ENCODE measurements at places on chromosomes 1 and 21.

DNA sequence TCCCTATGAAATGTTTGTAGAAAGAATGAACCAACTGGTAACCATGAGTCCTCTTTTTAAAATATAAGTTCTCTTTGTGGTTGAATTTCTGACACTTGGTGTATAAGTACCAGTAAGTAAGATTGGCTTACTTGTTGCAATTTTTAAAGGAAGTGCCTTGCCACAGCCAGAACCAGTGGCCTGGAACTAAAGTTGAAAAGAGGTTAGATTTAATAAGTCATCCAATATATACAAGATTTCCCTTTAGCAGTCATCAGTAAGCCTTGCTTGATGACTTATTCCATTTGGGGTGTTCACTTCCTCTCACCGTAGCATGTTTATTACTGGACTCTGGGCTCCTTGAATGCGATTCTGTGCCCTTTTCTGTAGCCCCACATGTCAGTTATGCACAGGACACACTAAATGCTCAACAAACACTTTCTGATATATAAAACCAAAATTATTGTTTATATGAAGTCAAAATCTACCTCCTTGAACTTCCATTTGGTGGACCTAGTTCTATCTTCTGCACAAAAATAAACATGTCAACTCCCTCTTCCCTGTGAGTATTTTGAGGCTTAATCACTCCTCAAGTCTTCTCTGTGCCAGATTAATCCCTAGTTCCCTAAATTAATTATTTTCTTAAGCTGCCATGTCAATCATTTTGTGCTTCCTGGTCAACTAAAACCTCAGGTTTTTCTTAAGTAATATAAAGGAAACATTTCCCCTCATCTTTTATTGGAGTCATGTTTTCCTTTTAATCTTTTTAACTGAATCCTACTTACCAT lies 218.1 kb downstream of the ST6GALNAC3 start:
- no peak for DNase-seq

DNA sequence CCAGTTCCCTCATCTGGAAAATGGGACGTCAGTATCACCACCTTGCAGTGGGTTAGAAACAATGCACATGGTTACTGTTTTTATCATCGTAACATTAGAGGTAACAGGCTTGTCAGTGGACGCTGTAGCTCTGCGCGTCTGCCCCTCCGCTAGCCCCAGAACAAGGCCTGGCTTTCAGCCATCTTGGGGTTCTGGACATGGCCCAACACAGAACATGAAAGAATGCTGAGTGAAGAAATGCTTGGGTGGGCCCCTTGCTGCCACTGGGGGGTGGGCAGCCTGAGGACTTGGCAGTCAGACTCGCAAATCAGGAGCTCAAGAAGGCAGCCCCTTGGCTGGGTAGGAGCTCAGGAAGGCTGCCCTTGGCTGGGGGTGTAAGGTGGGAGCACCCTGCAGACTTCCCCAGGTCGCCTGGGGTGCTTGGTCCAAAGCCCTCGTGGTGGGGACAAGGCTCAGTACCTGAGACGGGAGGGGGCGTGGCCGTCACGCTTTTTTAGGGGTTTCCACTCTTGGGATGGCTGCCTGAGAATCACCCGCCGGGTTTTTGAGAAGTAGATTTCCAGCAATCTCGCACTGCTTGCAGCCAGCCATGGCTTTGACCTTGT lies 51.7 kb downstream of the SLC37A1 start:
- DNase-seq, result no peak

DNA sequence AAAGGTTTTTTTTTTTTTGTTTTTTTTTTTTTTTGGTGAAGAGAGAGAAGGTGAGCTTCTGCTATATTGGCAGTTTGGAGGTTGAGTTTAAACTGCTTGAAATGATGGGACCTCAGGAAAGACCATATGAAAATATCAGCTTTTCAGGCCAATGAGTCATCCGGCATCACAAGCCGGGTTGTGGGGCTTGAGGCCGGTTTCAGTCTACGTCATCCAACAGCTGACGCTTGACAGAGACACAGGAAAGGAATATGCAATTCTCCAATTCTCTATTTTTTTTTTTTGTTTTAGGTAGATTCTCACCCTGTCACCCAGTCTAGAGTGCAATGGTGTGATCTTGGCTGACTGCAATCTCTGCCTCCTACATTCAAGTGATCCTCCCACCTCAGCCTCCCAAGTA lies 52.4 kb downstream of the KCNJ6 start:
- no peak for DNase-seq

DNA sequence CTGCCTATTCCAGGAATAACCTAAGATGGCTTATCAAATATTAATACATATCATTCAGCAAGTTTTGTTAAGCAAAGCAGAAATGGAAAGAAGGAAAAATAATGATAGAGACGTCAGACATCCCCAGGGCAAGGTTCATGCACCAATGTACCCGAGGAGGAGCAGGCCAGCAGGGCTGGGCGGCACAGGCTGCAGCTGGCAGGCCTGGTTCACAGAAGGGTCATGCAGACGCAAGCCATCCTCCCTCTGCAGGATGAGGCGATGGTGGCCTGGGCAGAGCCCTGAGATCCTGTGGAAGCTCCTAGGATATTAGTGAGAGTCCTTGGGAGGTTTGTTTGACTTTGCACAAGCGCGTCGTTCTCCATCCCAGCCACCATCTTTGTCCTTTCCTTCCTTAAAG lies 30.0 kb downstream of the BATF3 start:
- DNase-seq, result peak; percentile 32

DNA sequence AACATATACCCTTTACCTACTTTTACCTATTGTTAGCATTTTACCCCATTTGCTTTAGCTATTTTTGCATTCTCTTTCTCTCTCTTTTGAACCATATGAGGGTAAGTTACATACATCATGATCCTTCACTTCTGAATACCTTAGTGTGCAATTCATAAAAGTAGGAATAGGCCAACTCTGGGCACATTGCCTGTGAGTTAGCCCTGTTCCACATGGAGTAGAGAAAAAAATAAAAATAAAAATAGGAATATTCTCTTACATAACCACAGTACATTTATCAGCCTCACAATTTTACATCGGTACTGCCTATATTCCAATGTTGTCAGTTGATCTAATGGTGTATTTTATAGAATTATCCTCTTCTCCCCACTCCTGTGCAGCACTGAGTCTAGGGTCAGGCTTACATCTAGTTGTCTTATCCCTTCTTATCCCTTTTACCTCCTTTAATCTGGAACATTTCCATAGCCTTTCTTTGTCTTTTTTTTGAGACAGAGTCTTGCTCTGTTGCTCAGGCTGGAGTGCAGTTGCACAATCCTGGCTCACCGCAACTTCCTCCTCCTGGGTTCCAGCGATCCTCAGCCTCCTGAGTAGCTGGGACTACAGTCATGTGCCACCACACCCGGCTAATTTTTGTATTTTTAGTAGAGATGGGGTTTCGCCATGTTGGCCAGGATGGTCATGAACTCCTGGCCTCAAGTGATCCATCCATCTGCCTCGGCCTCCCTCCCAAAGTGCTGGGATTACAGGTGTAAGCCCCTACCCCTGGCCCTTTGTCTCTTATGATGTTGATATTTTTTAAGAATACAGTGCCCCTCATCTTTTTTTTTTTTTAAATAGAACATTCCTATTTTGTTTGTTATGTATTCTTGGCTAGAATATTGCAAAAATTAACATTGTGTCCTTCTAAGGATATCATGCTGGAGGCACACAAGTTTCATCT lies 11.1 kb upstream of the SLC30A1 start:
- no peak for DNase-seq
